ENCODE measurements at places on chromosomes 7 and 10.

- DNase-seq: no peak
These were observed 313.3 kb upstream of the AKR1E2 start for GRCh38 chr10:4512671-4513240.

GRCh38 chr10:108346066-108346465, 1181.6 kb upstream of the SORCS1 start:
- DNase-seq: no peak

GRCh38 chr10:82796510-82796909, 921.5 kb downstream of the NRG3 start:
- DNase-seq: no peak

GRCh38 chr10:80488539-80489066, 34.5 kb downstream of the TSPAN14 start:
- DNase-seq: no peak

GRCh38 chr10:36023939-36024338, 381.8 kb upstream of the FZD8 start:
- DNase-seq: no peak

- no peak for DNase-seq
These were observed 308.4 kb downstream of the BICC1 start for GRCh38 chr10:58820861-58821751.

DNA sequence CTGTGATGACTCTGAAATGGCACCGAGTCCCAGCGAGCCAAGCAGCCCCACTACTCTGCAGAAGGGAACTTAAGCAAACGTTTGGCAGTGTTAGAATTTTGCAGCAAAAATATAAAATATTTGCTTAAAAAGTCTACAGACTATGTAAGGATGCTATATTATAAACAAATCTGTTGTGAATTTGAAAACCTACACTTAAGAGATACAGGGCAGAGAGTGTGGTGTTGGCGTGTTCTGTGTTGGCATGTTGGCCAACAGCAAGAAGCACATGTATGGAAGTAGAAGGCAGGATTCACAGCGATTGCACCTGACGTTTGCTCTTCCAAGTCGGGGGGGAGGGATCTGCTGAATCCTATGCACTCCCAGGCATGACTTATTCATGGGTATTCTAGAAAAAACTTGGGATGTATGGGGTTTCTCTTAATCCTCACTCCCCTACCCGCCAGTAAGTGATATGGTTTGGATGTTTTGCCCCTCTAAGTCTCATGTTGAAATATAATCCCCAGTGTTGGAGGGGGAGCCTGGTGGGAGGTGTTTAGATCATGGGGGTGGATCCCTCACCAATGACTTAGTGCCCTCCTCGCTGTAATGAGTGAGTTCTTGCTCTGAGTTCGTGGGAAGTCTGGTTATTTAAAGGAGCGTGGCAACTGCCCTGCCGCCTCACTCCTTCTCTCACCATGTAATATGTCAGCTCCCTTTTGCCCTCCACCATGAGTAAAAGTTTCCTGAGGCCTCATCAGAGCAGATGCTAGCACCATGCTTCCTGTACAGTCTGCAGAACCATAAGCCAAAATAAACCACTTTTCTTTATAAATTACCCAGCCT, 62.1 kb downstream of the PKD1L1 start:
- no peak for DNase-seq

DNA sequence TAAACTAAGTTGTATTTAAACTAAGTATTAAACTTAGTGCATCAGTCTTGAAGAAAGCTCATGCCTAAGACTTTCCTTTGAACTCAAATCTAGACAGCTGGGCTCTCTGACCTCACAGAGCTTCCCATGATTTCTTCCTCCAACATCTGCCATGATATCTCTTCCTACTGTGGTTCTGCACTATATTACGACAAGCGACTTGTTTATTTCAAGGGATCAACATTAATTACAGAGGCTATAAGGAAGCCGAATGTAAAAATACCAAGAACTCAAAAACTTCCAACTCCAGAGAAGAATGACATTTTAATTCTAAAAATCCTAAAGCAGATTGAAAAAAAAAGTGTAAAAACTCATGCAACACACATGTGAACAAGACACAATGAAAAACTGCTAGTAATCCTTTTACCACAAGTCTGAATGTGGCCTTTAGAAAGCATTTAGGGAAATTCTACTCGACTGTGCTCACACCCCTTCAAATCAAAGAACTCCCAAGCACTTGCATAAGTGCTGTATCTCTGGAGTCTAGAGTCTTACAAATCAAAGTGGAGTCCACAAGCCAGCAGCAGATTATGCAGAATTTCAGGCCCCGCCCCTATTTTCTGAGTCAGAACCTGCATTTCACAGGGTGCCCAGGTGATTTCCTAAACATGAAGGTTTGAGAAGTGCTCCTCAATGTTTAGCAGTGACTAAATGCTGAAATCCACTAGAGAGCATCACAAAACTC, 22.7 kb upstream of the WASHC2A start:
- DNase-seq: no peak

- no peak for DNase-seq
These were observed 104.5 kb downstream of the FAM53B start for GRCh38 chr10:124639646-124640045.

- DNase-seq: no peak
These were observed 323.0 kb downstream of the EXOC4 start for GRCh38 chr7:133575726-133576440.

- no peak for DNase-seq
These were observed 283.7 kb upstream of the PODXL start for GRCh38 chr7:131839967-131840690.

DNA sequence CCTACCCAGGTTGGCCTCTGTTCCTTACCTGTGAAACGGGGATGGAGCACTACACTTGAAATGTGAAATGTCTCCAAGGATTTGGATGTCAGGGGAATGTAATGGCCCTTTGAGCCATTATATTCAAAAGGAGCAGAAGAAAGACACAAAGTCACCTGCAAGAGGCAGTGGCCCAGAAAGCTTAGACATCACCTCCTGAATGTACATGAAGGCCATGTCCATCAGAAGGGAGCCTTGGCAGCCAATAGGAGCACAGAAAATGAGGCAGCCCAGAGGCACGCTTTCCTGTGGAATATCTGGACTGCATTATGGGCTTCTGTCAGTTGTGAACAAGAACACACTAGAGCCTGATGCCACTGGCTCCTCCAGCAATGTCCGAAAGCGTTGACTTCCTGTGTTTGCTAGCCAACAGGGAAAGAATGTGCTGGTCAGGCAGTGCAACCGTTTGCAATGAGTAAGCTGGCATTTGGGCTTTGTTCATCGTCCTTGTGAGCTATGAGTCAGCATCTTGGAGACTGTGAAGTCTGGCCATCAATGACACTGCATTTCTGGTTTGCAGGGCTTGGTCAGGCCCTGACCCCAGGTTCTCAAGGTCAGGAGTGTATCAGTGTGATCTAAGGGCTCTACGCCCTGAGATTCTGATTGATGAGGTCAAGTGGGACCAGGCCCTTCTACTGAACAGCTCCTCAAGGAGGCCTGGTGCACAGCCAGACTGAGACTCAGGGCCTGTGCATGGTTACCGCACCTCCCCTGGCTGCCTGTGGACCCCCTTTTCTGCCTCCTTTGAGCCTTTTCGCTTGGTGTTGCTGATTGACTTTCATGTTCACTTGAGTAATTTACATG, 222.4 kb downstream of the RPS24 start:
- DNase-seq: no peak

DNA sequence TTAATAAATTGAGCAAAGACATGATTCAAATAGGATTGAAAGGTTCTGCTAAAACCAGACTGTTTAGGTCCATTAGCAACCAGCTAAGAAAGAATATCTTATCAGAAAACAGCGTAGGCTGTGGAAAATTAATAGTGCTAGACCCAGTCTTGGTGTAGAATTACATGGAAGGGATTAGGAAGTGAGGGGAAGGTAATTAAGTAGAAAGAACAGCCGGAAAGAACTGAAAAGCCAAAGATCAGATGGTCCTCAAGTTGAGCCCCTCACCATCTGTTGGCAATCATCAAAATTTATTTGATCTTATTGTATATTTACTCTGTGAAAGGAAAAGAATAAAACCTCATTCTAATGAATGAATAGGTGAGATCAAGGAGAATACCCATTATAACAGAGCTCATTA, 50.1 kb downstream of the COL1A2 start:
- DNase-seq: no peak

GRCh38 chr10:89384474-89385340, 6.9 kb downstream of the IFIT1B start:
- no peak for DNase-seq

DNA sequence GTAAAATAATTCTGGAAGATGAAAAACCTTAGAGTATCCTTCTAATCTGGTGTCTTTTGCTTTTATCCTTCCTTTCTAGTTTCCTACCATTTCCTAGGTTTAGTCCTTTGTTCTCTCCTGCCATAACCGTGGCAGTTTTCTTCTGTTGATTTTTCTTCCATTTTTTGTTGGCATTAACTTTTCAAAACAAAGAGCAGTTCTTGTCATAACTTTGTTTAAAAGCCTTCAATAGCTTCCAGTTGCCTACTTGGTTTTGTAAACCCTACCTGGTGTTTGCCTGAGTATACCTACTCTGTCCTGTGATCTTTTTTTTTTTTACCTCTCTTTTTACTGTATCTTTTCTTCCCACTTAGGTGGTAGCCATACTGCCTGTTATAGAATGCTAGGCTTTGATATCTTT, 125.6 kb downstream of the LYZL1 start:
- no peak for DNase-seq

DNA sequence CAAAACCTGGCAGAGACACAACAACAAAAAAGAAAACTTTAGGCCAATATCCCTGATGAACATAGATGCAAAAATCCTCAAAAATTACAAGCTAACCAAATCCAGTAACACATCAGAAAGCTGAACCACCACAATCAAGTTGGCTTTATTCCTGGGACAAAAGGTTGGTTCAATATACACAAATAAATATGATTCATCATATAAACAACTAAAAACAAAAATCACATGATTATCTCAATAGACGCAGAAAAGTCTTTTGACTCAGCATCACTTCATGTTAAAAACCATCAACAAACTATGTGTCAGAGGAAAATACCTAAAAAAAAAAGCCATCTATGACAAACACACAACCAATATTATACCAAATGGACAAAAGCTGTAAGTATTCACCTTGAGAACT, 283.5 kb downstream of the THSD7A start:
- DNase-seq: no peak

DNA sequence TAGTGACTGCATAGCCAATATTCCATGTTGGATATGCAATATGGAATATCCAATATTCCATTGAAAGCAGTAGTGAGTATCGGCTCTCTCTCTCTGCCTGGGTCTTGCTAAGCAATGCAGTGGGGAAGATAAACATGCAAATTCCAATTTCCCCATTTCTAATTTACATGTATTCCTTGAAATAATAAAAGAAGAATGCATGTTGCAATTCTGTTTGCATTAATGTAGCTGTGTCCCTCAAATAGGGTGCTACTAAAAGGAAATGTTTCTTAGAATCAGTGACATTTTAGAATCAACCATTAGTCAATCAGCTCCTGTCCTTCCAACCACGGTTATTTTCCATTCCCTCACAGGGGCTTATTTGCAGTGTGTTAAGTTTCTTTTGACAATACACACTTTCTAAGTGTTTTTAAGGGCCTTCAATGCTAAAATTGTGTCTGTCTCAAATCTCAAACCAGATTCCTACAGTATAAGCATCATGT, 46.7 kb downstream of the AFAP1L2 start:
- DNase-seq: no peak

DNA sequence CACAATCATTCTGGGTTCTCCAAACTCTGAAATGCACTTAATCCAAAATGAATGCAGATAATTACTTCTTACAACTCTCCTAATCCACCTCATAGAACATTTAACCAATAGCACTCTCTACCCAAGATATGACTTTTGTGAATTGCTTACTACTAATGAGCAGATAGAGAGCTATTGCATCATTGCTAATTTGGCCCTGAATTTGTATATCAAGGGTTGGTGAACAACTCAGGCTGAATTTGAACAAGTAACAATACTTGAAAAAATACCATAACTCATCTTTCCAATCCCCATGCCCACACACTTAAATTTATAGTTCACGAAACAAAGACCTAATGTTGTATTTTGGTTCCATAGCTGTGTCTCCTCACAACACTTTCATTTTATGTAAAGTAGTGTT, 246.0 kb downstream of the TSPAN12 start:
- DNase-seq: no peak

DNA sequence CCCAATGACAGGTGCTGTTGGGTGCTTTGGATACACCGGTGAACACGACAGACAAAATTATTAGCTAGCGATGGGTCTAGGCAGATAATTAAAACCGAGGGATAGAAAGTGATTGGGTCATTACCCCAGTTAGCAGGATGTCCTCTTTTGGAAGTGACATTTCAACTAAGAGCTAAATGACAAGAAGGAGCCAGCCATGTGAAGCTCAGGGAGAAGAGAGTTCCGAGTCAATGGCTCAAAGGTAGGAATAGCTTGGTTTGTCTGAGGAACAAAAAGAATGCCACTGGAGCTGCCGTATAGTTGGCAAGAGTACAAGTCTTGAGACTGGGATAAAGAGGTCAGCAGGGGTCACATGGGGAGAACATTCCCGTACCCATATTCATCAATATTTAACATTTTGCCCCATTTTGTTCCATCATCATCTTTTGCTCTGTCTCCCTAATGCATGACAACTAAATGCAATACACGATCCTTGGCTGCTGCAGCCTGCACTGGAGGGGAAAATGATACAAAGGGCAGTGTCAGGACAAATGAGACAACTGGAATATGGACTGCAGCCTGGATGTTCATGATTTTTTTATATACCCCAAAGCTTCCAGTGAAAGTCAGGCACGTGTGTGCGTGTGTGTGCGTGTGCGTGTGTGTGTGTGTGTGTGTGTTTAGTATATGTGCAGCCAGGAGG, 115.7 kb downstream of the ICA1 start:
- no peak for DNase-seq

- no peak for DNase-seq
These were observed 61.8 kb upstream of the SLC35B4 start for GRCh38 chr7:134378562-134378961.

GRCh38 chr10:91367127-91367531, 43.0 kb upstream of the HECTD2 start:
- no peak for DNase-seq

DNA sequence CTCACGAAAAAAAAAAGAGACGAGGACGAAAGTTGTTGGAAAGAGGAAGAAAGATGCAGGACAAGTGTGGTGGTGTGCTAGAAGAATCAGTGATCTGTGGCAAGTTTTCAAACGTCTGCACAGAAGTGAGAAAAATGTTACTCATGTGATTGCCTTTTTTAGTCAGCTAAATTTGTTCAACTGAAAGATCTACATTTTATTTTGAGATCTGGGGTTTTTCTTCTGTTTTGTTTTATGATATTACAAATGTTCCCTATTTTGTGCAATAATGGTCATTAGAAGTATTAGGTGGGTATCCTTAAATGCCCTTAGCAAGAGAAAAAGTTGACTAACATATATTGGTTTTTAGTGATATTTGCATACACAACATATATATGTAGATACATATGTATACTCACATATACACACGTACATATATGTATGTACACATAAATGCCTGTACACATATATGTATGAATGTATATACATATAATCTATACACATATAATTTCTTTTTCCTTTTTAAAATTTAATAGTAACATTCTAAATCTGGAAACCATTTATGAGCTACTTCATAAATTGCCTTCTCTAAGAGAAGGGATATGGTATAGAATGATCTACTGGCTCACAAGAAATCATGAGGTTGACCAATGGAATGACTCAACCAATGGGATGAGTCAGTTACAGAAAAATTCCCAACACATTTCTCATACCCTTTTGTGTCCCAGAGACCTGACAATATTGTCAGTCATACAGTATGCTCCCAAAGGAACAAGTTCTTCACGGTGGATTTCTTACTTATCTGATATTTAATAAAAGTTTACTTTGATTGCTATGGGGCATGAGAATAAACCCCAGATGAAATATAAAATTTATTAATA, 38.4 kb downstream of the SLC39A12 start:
- DNase-seq: no peak

GRCh38 chr10:1738950-1739349, 1.6 kb upstream of the ADARB2 start:
- no peak for DNase-seq
